Pulmonary artery endothelial cell (primary cell): ENCODE measurements at places on chromosomes 1 and 21.
A peak's percentile ranks its signal among the peaks of the same experiment; 100 is the strongest.

- DNase-seq, result no peak
These were observed 181.9 kb downstream of the VPS13D start for GRCh38 chr1:12411747-12412146.

- DNase-seq, result no peak
These were observed 23.5 kb downstream of the GLIS1 start for GRCh38 chr1:53715478-53715877.

DNA sequence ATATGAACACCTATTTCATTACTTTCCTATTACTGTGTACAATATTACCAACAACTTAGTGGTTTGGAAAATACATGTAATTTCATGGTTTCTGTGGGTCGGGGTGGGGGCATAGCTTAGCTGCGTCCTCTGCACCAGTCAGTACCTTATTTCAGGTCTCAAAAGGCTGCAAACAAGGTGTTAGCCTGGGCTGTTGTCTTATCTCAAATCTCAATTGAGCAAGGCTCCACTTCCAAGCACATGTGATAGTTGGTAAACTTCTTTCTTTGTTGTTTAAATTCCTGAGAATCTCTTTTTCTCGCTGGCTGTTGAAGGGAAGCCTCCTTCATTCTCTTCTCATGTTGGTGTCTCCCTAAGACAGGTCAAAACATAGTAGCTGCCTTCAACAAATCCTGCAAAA, 485.4 kb downstream of the AMY1C start:
- DNase-seq, result no peak

DNA sequence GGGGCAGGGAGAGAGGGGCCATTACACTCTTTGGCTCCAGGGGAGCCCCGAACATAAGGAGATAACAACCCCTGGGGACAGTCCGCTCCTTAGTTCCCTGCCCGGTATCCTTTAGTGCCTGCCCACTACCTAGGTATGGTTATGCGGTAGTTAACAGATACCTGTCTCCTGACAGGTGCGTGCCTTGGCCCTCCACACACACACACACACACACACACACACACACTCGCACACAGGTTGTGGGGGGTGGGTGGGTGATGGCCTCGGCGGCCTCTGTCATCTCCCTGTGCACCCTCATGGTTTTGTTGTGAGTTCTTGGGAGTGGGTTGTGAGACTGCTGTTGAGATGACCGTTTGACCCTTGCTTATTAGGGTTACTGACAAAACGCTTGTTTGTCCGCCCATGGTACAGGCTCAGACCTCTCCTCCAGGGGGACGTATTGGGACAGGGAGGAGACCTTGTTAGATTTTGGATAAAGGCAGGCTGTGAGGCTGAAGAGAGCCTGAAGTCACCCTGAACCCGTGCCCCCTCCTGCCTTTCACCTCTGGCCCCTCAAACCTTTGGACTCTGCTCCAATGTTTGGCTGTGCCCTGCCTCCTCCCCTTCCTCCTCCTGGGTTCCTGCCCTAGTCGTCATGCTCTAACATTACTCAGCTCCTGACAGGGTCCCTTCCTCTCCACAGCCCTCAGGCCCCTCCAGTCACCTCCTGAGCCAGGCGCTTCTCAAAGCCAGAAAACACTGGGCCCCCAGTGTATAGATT, 979 bp downstream of the RASSF5 start:
- no peak for DNase-seq

- no peak for DNase-seq
These were observed 8.8 kb upstream of the TENT5B start for GRCh38 chr1:27021354-27022031.

- no peak for DNase-seq
These were observed 10.3 kb upstream of the KCNE1 start for GRCh38 chr21:34522284-34522683.

DNA sequence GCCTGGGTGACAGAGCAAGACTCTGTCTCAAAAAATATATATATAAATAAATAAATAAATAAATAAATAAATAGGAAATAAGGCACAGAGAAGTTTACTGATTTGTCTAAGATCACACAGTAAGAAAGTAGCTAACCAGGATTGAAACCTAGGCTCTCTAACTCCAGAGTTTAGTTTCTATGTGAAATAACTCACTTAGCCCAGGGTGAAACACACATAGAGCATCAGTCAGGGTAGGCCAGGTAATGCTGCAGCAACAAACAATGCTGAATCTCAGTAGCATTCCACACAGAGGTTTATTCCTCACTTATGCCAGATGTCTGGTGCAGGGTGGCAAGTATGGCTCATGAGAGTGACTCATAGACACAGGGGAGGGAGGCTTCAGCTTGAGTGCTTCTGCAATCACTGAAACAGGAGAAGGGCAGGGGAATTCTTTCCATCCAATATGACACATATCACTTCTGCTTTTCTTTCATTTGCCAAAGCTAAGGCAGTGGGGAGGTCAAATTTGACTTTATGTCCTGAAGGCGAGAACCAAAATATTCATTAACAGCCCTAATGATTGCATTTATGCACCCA, 37.1 kb upstream of the KANK4 start:
- no peak for DNase-seq

GRCh38 chr1:159916242-159917051, 8.9 kb downstream of the TAGLN2 start:
- DNase-seq, result peak; percentile 76

GRCh38 chr1:20551945-20552727, at the start of gene FAM43B:
TSS of gene FAM43B (plus strand) at chr1:20552573. CDS start at chr1:20552974, 401 bp downstream.
- DNase-seq, result no peak

GRCh38 chr1:167447521-167448136, 70.7 kb downstream of the CD247 start:
- DNase-seq, result no peak
